CD4-positive, alpha-beta T cell treated with Interleukin-4 for 4 hours (primary cell): ENCODE measurements at places on chromosomes 13 and 19.

DNA sequence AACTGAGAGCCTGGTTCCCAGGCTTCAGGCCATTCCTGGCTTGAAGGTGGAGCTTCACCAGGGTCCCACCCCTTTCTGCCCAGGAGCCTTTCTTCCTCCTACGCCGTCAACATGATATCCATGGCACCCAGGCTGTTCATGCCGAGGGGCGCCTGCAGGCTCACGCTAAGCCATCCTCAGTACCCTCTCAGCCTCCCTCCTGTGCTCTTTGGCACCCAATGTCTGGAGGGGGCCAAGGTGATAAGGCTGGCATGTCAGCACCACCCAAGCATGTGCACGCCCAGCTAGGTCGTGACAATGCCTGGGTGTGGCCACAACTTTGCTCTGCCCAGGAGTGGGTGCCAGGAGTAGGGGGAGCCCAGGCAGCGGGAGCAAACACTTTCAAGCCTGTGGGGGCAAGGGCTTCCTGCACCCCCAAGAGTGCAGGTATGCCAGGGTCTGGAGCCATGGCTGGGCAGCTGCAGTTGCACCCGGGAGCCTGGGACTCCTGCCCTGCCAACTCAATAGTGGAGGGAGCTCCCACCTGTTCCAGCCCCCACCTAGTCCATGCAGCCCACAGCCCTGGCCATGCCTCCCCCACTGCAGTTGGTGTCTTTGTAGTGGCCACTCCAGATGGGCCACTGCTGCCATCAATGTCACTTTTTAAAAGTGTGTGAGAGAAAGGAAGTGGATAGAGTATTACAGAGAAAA is 219.9 kb downstream of the MAB21L1 start:
- no peak for DNase-seq

DNA sequence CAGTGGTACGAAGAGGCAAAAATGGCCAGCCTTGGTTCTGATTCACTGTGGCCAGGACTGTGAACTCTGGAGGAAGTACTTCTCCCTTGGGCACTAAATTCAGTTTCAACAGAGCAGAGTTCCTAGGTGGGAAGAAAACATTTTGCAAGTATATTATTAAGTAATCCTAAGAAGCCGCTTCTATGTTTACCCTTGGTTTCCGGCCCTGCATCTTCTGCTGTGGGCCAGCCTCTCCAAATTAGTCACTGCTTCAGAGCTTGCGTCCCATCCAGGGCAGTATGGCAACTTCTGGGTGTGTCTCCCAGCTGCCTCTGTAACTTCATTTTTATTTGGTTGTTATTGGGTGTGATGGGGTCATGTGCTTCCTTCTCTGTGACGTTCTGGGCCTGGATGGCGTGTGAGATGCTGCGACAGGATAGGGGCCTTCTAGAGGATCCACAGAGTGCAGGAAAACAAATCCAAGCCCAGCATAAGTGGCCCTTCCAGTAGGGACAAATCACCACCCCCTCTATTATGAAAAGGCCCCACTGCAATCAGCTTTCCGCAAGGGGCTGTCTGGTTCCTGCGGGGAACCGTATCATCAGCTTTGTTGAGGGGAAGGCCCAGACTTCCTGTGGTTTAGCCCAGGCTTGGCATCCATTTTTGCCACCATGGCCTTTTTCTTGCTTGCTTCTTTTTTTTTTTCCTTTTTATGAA is 55.1 kb upstream of the C1QTNF9 start:
- DNase-seq = peak; percentile 89

DNA sequence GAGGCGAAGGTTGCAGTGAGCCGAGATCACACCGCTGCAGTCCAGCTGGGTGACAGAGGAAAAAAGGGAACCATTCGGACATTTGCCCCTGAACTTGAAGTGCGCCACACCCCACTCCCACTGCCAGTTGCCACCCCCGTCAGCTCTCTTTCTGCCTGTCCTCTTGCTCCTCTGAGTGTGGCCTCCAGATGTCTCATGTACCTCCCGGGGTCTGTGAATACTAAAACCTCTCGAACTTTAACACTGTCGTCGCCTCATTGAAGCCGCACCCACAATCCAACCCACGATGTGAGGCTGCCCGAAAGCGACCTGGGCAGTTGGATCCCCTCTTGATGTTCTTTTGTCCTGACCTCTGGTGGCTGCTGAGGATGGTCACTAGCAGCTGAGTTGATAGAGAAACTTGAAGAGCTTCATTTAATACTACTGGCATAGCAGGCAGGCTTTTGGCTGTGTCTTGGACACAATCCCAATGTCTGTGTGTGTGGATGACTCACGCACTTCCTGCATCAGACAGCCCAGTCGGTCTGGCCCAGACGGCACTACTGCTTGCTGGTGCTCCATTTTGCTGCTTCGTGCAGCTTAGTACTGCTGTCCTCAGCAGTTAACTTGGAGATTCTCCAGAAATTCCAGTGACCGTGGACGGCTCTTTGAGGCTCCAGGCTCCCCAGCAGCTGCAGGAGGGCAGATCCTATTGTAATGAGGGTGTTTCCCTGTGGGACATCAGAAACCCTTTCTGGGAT is 4.2 kb downstream of the FPR3 start:
- DNase-seq = no peak

- peak; percentile 24 for DNase-seq
Measured at GRCh38 chr19:16375157-16375935, 50.7 kb downstream of the KLF2 start.

- no peak for DNase-seq
Measured at GRCh38 chr19:55390461-55390880, 4.7 kb downstream of the RPL28 start.

DNA sequence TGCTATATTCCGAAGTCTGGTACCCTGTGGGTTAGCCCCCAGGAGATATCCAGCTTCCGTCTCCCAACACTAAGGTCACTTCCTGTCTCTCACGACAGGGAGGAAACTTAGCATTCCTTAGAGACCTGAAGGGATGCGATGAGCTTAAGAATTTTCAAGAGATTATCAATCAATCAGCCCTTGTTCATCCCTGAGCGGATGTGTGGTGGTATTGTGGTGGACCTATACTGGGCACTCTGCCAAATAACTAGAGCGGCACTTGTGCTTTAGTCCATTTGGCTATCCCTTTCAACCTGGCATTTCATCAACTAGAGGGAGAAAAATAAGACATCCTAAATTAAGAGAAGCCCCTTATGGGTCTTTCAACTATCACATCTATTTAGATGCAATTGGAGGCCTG is 30.9 kb upstream of the ZNF562 start:
- no peak for DNase-seq

GRCh38 chr19:51751655-51752054 is at the start of gene FPR1:
Gene FPR1 (minus strand): TSS chr19:51751878. CDS start chr19:51746994, 4,884 bp downstream.
- no peak for DNase-seq

DNA sequence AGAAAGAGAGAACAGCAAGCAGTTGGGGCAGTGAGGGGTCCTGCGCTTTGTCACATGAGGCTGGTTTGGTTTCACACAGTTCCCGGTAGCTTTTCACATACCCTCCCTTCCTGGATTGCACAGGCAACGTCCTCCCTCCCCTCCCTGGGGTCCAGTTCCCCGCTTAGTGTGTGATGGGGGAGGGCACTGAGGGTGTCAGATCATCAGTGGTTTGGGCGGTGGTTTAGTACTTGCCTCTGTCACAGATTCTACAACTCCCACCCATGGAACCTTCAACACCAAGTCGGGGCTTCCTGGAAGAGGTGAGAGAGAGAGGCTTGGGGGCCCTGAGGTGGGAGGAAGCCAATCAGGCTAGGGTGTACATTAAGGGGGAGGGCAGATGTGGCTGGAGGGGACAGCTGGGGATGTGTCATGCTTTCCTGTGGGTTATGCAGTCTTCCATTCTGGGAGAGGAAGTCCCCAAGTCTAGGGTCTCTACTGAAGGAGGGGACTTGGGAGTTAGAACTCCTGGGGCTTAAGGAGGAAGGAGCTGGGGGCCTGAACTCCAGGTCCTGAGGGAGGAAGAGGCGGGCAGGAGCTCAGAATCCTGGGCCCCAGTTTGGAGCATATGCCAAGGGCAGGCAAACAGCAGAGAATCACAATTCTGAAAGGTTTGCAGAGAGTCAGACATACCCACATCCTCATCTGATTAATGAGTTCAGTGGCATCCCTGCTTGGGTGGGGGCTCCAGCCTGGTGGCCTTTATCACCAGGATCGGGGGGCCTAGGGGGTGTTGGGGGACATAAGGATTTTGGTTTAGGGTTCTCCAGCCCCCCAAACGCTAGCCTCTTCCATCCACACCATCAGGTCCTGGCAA is at the start of gene NKG7:
TSS of gene NKG7 (minus strand) at position 6 of the 856 bp plus-strand sequence. CDS start 119 bp downstream, outside the sequence.
- DNase-seq = peak; percentile 92

- no peak for DNase-seq
Measured at GRCh38 chr19:17946965-17947784, 14.4 kb downstream of the CCDC124 start.

- no peak for DNase-seq
Measured at GRCh38 chr13:56412856-56413255, 727.9 kb upstream of the PRR20A start.

DNA sequence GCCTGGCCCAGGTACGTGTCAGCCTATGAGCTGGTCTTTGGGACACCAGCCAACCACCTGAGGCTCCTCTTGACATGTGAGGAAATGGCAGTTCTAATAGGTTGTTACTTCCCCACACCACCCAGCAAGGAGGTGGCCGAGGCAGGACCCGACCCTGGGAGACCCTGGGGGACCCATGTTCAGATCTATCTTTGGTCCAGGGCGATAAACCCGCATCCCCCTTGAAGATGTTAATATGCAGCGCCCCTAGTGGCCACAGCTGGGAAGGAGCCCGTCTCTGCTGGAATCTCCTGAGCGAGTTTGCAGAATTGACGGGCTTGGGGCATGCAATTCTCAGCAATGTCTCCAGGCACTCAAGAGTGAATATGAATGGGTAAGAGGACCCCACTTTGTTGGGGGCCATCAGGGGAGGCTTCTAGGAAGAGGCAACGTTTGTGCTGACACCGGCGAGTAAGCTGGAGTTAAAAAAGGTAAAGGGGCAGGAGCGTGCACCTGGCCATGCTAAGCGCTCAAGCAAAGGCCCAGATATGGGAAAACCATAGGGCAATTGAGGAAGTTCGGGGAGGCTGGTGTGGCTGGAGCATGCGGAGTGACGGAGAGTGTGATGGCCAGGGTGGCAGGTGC is 1.5 kb upstream of the MYO1F start:
- DNase-seq = peak; percentile 80

- DNase-seq = no peak
Measured at GRCh38 chr19:33998302-33998701, 174.0 kb upstream of the LSM14A start.

DNA sequence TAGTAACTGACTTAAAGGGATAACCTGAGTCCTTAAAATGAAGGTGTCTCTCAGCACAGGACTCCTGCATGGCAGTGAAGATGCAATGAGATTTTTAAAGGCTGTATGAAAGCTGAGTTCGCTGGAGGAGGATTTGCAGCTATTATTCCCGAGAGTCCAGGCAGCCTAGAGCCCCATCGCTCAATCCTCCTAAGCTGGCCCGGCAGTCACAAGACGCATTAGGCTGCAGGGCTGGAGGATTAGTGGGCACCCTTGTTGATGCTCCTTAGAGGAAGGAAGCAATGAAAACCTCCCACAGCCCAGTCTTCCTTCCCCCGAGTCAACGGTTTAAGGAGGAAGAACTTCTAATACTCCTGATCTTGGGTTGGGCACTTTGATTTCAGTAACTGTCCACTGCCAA is 239.5 kb downstream of the EFNB2 start:
- DNase-seq = no peak

DNA sequence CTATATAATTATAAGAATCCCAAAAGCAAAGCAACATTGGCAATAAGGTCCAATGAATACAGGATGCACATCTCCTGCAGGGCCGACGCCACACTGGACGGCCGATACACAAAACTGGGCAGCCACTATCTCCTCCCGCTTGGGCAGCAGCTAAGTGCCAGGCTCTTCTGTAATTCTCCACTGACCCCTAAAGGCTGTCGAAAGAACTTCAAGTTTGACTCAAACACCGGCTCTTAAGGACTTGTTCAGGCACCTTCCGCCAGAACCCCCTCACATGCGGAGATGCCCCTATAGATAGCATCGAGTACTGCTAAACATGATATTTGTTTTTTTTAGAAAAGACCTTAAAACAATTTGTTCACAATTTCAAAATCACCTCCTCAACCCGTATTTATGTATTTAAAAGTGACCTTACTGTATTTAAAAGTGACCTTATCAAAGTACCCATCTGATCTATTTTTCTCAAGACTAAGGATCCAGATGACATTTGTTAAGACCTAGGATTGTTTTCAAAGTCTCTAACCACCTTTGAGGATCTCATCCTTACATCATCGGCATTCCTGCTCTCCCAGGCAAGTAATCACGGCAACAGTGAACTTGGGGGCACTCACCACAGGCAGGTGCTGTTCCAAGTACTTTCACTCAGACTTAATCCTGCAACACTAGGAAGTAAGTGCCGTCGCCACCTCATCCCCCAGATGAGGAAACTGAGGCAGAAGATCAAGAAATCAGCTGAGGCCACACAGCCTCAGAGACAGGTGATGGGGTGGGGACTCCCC is 77.8 kb downstream of the TUBGCP3 start:
- DNase-seq = no peak

DNA sequence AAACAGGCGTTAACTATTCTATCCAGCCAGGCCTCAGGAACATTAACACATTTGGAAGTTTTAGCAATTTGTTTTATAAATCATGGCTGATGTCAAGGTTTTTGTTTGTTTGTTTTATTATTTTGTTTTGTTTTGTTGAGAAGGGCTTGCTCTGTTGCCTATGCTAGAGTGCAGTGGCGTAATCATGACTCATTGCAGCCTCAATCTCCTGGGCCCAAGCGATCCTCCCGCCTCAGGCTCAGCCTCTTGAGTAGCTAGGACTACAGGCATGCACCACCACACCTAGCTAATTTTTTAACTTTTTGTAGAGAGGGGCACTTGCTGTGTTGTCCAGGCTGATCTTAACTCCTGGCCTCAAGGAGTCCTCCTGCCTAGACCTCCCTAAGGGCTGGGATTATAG is 28.3 kb downstream of the NUP58 start:
- DNase-seq = no peak

GRCh38 chr19:5321851-5322681 is 18.5 kb downstream of the PTPRS start:
- DNase-seq = no peak

GRCh38 chr13:93502987-93503615 is 276.5 kb downstream of the GPC6 start:
- no peak for DNase-seq

GRCh38 chr13:27257233-27257568 is 5.8 kb downstream of the RPL21 start:
- no peak for DNase-seq

DNA sequence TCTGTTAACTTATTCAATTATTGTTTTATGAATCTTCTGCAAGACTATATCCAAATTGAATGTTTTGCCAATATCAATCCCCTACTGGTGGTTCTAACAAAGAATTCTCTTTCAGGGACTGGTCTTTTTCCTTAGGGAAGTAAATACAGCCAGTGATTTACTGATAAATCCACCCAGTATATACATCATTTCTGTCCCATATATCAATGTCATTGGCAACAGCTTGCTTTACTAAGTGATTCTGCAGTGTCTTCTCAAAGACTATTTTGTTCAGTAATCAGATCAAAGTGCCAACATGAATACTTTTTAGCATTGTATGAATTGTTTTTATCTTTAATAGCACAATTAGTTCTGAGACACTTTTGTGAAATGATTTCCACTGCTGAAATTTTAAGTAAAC is 114.0 kb upstream of the OBI1 start:
- DNase-seq = no peak

GRCh38 chr13:45055902-45056648 is 64.2 kb upstream of the GTF2F2 start:
- DNase-seq = no peak

- DNase-seq = no peak
Measured at GRCh38 chr13:98792785-98793495, 40.5 kb upstream of the SLC15A1 start.
